Stimulated activated CD8-positive, alpha-beta memory T cell treated with anti-CD3 and anti-CD28 coated beads, Interleukin-2, amount 100 ng/mL, for 48 hours (primary cell): ENCODE measurements at places on chromosomes 5 and 9.

DNA sequence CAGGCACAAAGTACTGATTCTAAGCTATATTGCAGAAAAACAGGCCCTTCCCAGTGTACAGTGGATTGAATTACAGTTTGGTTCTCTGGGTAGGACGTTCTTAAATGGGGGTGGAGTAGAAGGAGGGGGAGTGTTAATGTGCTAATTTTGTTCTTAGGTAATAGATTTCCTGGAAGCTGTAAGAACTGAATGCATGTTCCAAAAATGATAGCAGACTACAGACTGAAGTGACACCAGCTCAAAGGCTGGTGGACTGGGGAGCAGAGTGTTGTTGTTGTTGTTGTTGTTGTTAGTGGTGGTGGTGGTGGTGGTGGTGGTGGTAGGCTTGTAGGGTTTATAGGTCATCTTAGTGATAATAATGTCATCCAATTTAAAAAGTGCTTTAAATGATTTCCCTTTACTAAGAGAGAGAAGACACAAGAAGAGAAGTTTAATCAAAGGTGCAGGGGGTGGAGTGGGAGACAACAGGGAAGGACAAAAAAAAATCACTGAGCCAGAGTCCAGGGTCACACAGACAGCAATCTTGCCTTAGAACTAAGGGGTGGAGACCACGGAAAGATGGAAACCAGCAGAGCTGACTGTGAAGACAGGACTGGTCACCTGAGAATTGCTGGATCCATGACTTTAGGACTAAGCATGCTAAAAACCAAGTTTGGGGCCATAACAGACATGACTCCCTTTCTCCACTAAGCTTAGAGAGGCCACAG lies 27.0 kb downstream of the TTLL11 start:
- DNase-seq, result no peak

- DNase-seq, result no peak
Measured at GRCh38 chr5:56876327-56876726, 33.1 kb upstream of the SETD9 start.

DNA sequence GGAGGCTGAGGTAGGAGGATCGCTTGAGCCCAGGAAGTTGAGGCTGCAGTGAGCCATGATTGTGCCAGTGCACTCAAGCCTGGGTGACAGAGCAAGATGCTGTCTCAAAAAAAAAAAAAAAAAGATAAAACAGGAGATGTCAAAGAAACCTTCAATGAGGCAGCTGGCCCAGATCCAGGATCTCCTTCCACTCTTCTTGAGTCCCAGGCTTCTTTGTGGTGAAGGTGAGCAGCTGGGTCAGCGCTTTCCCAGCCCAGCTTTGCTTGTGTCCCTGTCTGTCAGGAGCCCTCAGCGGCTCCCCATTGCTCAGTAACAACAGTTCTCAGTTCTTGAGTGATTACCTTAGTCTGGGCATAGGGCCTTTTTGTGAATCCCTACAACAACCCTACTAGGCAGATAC lies 69.4 kb upstream of the PSD2 start:
- DNase-seq, result no peak

DNA sequence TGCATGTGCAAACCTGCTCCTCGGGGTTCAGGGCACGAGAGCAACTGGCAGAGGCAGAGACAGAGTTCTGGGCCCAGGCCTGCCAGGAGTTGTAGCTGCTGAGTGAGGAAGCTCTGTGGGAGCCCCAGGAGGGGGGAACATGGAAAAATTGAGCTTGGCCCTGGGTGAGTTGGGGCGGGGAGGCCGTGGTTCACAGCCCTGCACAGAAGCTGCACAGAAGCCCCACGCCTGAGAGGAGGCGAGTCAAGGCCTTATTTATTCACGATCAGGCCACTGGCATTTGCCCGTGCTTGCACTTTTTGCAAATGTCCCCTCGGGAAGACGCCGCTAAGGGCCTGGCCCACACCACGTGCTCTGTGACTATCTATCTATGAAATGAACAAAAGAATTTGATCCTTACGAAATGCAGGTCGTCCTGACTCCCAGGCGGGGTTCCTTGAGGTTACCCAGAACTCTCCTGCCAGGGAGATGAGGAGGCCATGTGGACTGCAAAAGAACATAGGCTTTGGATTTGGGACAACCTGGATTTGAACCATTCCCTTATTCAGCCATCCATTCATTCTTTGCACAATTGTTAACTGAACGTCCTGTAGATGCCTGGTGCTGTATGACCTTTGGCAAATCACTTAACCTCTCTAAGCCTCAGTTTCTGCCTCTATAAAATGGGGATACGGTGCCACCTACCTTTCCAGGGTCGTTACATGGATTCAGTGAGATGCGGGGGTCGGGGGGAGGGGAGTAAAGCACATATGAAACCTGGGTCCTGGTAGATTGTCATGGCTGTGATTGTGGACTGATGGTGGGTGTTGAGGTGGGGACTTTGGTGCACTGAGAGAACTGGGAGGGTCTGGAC lies 17.9 kb downstream of the COL27A1 start:
- no peak for DNase-seq

DNA sequence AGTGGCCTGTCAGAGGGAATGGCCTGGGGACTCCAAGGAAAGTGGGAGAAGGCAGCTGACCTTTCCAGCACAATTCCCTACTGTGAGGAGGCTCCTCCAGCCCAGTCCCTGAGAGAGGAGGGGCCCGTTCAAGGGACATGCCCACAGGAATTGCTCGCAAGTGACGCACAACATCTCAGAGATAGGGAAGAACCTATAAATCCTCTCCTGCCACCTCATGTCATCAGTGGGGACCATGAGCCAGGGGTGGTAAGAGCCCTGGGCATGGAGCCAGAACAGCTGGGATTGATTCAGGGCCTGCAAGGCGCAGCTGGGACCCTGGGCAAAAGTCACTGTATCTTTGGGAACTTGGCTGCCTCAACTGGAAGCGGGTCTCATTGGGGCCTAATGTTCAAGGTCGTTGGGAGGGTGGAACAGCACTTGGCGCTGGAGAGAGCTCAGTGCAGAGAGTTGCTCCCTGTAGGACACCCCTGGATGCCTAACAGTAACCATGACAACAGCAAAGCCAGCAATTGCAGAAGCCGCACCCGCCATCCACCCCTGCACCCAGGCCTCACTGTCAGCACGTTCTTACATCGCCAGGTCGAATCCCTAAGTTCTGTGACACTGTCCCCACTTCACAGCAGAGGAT lies 41.3 kb upstream of the ORM1 start:
- no peak for DNase-seq

- DNase-seq, result no peak
Measured at GRCh38 chr5:2186472-2187015, 303.8 kb upstream of the IRX4 start.

DNA sequence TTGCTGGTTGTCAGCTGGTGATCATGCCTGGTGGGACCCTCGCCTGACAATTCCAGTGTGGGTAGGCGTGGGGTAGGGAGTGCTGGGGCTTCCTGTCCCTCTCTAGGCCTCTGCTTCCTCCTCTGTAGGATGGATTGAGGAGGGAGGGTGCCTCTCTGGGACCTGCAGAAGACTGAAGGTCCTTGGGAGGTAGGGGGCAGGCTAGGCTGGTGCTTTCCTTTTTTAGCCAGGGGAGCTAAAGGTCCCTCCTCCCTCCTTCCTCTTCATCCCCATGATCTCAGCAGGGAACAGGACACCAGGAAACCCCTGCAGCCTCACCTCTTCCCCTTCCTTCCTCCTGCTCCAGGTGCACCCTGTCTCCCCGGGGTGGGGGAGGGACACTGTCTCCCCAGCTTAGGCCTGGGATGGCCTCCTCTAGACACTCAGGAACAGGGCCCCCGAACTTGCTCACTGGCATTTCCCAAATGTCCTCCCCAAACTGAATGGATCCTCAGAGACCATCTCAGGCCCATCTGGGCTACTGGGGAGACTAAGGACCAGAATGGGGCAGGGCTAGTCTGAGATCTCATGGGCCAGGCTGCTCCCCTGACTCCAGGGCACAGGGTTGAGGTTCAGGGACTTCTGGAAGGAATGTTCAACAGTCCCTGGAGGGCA lies 8.4 kb downstream of the SH2D3C start:
- DNase-seq, result no peak
